ENCODE measurements at places on chromosomes 11 and 22.

GRCh38 chr22:46362934-46363515 is 27.5 kb downstream of the TRMU start:
- no peak for DNase-seq

DNA sequence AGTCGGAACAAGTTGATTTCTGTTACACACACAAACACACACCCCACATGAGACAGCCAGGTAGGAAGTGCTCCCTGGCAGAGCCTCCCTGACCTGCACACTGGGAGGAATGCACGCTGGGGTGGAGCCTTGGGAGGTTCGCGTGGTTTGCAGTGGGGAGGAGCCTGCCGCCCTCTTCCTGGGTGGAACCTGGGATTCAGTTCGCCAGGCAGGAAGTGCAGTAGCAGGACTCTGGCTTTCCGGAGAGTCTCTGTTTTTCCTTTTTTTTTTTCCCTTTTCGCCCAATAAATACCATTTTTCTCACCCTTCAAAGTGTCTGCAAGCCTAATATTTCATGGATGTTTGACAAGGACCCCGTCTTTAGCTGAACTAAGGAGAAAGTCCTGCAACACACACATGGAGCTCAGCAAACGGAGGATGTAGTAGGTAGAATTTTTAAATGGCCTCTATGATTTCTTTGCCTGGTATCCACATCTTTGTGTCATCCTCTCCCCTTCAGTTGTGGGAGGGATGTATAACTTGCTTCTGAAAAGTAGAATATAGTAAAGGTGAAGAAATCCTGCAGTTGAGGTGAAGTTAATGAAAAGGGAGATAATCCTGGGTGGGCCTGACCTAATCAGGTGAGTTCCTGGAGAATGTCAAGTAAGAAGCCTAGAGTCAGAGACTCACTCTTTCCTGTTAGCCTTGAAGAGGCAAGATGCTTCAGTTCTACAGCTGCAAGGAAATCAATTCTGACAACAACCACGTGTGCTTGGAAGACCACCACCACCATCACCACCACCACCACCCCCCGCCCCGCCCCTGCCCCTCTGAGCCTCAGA is 72.9 kb downstream of the PIWIL4 start:
- DNase-seq = no peak

DNA sequence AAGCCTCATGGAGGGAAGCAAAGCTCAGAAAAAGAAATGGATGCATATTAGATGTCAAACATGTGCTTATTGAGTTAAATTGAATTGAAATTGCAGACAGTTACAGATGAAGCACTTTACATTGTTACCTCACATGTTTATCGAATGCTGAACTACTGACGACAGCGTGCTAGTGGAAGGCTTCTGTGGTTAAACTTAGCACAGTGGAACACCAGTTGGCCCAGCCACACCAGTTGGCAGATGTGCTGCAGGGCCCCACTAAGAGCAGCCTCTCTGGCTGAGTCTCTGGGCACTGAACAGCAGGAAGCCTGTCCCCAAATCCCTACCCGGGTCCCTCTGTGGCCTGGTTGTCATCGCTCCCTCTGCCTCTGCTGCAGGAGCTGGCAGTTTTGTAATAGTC is 242.1 kb downstream of the NTM start:
- DNase-seq = no peak

GRCh38 chr11:76365038-76365679 is 15.8 kb downstream of the THAP12 start:
- no peak for DNase-seq

GRCh38 chr11:105754260-105754659 is 144.4 kb downstream of the GRIA4 start:
- DNase-seq = no peak

All from globus pallidus (tissue), 1 donor.